Endodermal cell (in vitro differentiated cells): ENCODE measurements at places on chromosomes 7 and 10. TPM values are rescaled to one million over a fixed set of nuclear protein-coding genes. Genes with fewer than 3 reads are reported as not detected.

DNA sequence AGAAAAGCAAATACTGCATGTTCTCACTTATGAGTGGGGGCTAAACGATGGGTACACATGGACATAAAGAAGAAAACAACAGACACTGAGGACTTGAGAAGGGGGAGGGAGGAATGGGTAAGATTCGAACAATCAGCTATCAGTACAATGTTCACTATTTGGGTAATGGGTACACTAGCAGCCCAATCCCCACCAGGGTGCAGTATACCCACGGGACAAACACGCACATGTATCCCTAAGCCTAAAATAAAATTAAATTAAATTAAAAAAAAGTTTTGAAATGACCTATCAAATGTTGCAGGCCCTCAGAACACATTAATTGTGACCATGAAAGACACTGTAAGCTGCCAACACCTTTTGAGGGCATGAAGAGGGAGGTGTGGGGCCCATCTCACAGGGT, 316.0 kb downstream of the WDR37 start:
- no peak overlapping the region for H3K4me3 ChIP-seq
- H3K27me3 ChIP-seq: no peaks in the 10 kb centered on the region
- H3K4me1 ChIP-seq: no peaks in the 10 kb centered on the region

Gene MNX1
- total RNA-seq: 18.7 to 31.4 TPM (median 21.6 TPM) in 3 replicates

GRCh38 chr10:5498791-5499492, 428 bp downstream of the CALML5 start:
- no peaks in the 10 kb centered on the region for H3K36me3 ChIP-seq
- DNase-seq: no peak
- H3K4me3 ChIP-seq: no peak overlapping the region

GRCh38 chr7:35259523-35259908, 5.6 kb upstream of the TBX20 start:
- no peak overlapping the region for H3K27ac ChIP-seq
- no peak overlapping the region for H3K4me3 ChIP-seq
- H3K27me3 ChIP-seq: peaks cover 83% of the 10 kb centered on the region
- no peak for DNase-seq
- no peaks in the 10 kb centered on the region for H3K36me3 ChIP-seq

Gene GDF10
- total RNA-seq: not detected in 2 replicates

DNA sequence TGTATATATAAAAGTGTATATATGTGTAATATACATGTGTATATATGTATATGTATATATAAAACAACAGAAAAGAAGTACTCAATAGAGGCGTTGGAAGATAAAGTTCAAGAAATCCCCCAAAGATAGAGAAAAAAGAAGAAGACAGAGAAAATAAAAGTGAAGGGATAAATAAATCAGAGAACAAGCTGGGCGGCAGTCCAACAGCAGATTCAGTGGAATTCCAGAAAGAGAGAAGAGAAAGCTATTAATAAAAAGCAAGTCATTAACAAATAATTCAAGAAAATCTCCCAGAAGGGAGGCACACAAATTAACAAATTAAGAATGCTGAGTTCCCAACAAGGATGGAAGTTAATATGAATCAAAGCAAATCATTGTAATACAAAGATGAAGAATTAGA, 59.3 kb upstream of the RNF148 start:
- peaks cover 1% of the 10 kb centered on the region for H3K4me1 ChIP-seq
- no peak for DNase-seq
- no peak overlapping the region for H3K4me3 ChIP-seq
- no peaks in the 10 kb centered on the region for H3K27me3 ChIP-seq
- H3K36me3 ChIP-seq: no peaks in the 10 kb centered on the region
- no peak overlapping the region for H3K27ac ChIP-seq

DNA sequence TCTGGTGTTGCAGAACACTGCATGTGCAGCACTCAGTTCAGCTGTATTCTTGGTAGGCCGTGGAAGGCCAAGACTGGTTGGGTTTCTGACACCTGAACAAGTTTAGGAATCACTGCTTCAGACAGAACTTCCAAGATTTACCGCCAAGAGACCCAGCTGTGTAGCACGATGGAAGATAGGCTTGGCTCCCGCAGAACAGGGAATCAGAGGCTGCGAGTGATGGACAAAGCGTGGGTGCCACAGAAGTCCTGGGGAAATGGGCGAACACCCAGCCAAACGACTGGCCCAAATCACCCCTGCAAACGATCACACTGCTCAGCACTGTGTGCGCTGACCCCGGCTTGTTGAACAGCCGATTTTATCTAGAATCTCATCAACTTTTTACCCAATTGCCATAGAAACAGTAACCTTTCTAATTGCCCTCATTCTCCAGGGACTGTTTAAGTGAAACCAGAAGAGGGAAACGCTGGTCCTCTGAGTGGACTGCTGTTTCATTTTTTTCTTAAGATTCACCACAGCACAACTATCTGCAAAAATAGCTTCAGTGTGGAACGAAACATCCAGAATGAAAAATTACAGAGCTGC, 17.9 kb downstream of the ZFAND2A start:
- H3K27me3 ChIP-seq: no peaks in the 10 kb centered on the region
- no peak overlapping the region for H3K4me3 ChIP-seq
- no peak overlapping the region for H3K27ac ChIP-seq
- DNase-seq: no peak

- H3K4me1 ChIP-seq: peaks cover 29% of the 10 kb centered on the region
These were observed 765 bp downstream of the CELF2 start for GRCh38 chr10:11018432-11018841.

Gene EPHA1
- 54.4 to 70.9 TPM (median 70.0 TPM) in 3 replicates for total RNA-seq

DNA sequence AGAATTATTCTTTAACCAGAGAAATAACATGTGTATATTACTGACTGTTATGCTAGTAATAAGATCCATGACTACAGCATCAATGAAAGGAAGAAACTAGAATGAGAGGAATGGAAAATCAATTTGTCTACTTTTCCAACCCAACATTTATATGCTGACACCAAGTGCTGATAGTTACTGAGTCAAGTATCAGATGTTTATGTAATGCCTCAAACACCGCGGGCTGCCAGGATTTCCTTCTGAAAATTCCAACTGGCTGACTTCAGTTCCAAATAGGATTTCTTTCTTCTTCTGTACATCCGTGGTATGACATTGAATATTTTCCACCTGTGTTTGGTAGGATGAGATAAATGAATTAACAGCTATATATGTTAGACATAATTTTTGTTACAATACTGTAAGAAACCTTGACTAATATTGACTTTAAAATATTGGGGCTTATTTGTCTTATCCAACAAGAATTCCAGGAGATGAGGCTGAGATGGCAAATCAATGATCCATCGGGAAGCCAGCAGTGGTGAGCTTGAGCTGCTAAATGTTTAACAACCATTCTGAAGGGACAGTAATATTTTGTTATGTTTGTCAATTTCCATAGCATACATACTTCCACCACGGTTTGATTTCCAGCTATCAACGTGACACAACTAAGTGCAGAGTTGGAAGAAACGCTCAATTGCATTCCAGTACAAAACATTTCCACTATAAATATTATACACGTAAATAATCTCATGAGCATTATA, 435.2 kb upstream of the AUTS2 start:
- no peak overlapping the region for H3K4me3 ChIP-seq
- no peaks in the 10 kb centered on the region for H3K27me3 ChIP-seq
- H3K4me1 ChIP-seq: no peaks in the 10 kb centered on the region
- DNase-seq: no peak
- no peak overlapping the region for H3K27ac ChIP-seq

- no peak for DNase-seq
- no peak overlapping the region for H3K4me3 ChIP-seq
- no peaks in the 10 kb centered on the region for H3K36me3 ChIP-seq
- peaks cover 4% of the 10 kb centered on the region for H3K4me1 ChIP-seq
- H3K27me3 ChIP-seq: peaks cover 2% of the 10 kb centered on the region
- no peak overlapping the region for H3K27ac ChIP-seq
These were observed 59.7 kb downstream of the ZNF365 start for GRCh38 chr10:62433901-62434300.

GRCh38 chr10:7133958-7134357, 276.9 kb downstream of the SFMBT2 start:
- no peak for DNase-seq
- no peaks in the 10 kb centered on the region for H3K36me3 ChIP-seq
- H3K27me3 ChIP-seq: no peaks in the 10 kb centered on the region
- no peaks in the 10 kb centered on the region for H3K4me1 ChIP-seq

- peaks cover 93% of the 10 kb centered on the region for H3K36me3 ChIP-seq
- no peak overlapping the region for H3K27ac ChIP-seq
- no peaks in the 10 kb centered on the region for H3K27me3 ChIP-seq
These were observed 14.9 kb downstream of the PFKFB3 start for GRCh38 chr10:6217611-6218010.
